ENCODE measurements at places on chromosomes 13 and 19. TPM values are rescaled to one million over a fixed set of nuclear protein-coding genes. Genes with fewer than 3 reads are reported as not detected.

Gene MCF2L
- total RNA-seq = 12.8 TPM

Gene PLVAP
- 11.8 TPM for total RNA-seq

Gene ATCAY
- not detected for total RNA-seq

DNA sequence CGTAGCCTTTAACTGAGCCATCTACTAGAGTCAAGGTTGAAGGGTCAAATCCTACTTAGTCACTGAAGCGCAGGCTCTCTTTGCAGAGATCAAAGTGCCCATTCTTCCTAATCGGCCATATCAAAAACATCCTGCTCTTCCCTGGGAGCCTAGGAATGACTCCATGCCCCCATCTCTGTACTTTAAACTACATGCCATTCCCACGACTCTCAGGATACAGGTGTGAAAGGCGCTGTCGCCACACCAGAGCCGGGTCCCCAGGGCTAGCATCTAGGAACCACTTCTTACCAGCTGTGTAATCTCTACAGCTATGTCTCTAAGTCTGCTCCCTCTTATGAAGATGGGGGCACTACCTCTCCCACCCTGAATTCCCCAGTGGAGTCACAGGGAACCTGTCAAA is 22.3 kb downstream of the IRS2 start:
- H3K4me1 ChIP-seq = peaks cover 5% of the 10 kb centered on the region
- no peak overlapping the region for H3K27ac ChIP-seq
- no peak for DNase-seq

DNA sequence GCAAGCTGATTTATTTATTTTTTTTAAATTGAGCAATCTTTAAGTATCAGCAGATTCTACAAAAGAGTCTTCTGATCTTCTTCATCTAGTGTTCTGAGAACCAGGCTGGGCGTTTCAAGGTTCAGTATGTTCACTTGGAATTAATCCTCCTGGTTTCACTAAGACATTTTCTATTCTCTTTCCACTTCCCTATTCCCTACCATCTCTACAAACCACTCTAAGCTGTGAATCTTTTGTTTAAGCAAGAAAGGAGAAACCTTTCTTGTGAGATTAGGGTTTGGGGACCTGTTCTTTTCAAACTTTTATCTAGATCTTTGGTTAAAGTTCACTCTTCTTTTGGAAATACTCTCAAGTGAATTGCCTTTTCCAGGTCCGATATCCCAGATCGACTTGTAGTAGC is 59.3 kb downstream of the URI1 start:
- no peaks in the 10 kb centered on the region for H3K27me3 ChIP-seq
- no peaks in the 10 kb centered on the region for H3K4me1 ChIP-seq
- no peak overlapping the region for H3K4me3 ChIP-seq
- no peak for DNase-seq

DNA sequence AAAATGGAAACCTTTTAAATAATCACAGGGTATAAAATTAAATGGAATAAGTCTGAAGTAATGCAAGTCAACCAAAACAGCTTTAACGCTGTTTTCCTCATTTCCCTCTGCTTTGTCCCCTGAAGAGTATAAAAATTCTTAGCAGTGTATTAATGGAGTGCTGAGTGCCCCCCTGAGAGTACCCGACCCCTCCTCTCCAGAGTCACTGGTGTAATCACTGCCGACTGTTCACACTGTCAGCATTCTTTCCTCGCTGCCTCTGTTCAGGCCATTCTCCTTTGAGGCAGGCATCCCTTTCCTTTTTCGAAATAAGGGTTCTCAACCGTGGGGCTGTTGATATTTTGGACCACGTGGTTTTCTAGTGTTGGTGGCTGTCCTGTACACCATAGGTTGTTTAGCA is 146.9 kb upstream of the SLC10A2 start:
- H3K36me3 ChIP-seq = no peaks in the 10 kb centered on the region
- H3K4me3 ChIP-seq = no peak overlapping the region
- H3K27ac ChIP-seq = no peak overlapping the region

GRCh38 chr13:64263285-64263684 is 2847.6 kb upstream of the PCDH20 start:
- no peak overlapping the region for H3K4me3 ChIP-seq
- H3K27ac ChIP-seq = no peak overlapping the region
- no peaks in the 10 kb centered on the region for H3K4me1 ChIP-seq
- no peaks in the 10 kb centered on the region for H3K27me3 ChIP-seq
- no peak for DNase-seq
- no peaks in the 10 kb centered on the region for H3K36me3 ChIP-seq

DNA sequence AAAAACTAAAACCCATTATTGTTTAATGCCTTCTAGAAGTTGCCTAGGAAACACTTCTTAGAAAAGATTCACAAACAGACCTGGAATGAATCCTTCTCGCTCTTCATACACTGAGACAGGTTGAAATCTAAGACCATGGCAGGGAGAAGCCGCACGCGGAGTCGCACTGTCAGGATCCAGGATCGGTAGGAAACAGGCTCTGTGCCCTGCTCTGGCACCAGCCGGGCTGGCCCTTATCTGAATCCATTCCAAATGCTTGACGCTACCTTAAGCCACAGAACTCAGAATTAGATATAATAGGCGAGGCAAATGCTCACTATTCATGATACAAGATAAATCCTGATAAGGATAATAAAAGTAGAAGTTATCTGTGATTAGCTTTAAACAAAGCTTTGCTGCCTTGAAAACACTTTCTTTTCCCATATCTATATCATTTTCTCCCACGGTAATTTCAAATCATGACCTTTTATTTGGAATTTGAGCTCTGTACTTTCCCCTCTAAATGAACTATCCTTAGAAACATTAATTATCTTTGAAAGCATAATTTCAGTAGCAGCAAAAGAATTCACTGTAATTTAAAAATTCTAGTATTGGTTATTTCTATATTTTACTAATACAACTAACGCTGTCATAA is 385.6 kb downstream of the IRS2 start:
- H3K27ac ChIP-seq = peak overlapping the region; percentile 63
- no peaks in the 10 kb centered on the region for H3K27me3 ChIP-seq
- H3K4me1 ChIP-seq = peaks cover 9% of the 10 kb centered on the region
- H3K36me3 ChIP-seq = no peaks in the 10 kb centered on the region
- DNase-seq = no peak

DNA sequence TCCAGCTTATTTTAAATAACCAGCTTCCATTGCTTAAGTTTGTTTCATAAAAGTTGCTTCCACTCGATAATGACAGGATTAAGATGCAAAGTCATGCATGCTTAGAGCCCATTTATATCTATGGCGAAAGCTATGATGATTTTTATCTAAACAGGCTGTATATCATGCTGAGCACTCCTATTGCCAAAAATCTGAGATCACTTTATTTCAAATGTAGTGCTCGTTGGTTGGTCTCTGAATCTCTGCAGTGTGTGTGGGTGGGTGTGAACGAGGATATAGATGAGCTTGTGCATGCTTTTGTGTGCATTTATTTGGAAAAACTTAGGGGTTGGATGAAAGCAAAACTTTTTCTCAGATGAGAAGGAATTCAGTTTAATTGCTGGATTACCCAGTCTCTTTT is 27.0 kb upstream of the ARGLU1 start:
- no peaks in the 10 kb centered on the region for H3K36me3 ChIP-seq
- H3K4me1 ChIP-seq = no peaks in the 10 kb centered on the region
- no peak for DNase-seq
- no peak overlapping the region for H3K27ac ChIP-seq
- H3K4me3 ChIP-seq = no peak overlapping the region

- no peaks in the 10 kb centered on the region for H3K36me3 ChIP-seq
- no peak within 1 kb of the TSS for H3K4me3 ChIP-seq
- H3K27me3 ChIP-seq = no peaks in the 10 kb centered on the region
- no peaks in the 10 kb centered on the region for H3K4me1 ChIP-seq
- no peak within 1 kb of the TSS for H3K27ac ChIP-seq
- no peak for DNase-seq
These were observed at the start of gene CBY2 for GRCh38 chr13:45702088-45702487. CBY2 (plus strand) TSS chr13:45702320; CDS start chr13:45702391, 71 bp downstream.

DNA sequence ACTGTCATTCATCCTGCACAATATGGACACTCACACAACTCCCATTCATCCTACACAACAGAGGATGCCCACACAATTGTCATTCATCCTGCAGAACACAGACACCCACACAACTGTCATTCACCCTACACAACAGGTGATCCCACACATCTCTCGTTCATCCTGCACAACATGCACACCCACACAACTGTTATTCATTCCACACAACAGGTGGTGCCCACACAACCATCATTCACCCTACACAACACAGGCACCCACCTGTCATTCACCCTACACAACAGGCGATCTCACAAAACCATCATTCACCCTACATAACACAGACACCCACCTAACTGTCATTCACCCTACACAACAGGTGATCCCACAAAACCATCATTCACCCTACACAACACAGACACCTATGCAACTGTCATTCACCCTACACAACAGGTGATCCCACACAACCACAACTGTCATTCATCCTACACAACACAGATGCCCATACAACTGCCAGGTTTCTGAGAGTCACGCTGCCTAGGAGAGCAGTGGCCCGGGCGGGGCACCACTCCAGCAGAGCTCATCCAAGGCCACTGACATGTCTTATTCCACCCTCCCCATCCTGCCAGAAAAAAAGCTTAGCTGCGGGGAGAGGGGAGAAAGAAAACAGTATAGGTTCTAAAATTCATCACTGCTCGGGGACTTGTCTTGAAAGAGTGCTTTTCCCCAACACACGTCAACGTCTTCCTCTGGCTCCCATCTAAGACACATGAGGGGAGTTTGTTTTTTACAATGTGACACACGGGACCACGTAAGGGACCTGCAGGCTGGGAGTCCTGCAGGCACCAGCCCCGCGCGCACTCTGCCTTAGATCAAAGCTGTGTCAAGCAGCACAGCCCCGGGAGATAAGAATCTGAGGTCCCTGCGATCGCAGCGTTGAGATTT is 44.0 kb downstream of the KLF2 start:
- no peak for DNase-seq
- H3K27ac ChIP-seq = no peak overlapping the region
- H3K27me3 ChIP-seq = no peaks in the 10 kb centered on the region
- H3K4me3 ChIP-seq = no peak overlapping the region

DNA sequence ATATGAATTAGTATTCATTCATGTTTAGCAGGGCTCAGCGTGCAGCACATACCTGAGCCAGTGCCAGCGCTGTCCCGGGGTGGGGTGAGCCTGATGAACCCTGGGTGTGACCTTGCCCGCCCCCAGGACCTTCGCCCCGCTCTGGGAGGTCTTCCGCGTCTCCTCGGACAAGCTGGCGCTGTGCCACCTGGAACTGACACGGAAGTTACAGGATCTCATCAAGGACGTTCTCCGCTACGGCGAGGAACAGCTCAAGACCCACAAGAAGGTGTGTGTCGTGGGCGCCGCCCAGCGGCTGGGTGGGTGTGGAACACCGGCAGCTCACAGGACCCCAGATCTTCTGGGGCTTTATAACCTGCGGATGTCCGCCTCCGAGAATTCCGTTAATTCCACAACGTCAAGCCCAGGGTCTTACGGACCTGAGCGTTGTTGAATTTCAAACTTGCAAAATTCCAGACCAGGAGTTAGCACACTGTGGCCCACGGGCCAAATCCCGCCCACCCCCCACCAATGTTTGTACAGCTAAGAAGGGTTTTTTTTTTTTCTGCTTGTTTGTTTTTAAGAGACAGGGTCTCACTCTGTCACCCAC is 15.4 kb downstream of the FCHO1 start:
- peak; percentile 75 for DNase-seq
- H3K36me3 ChIP-seq = no peaks in the 10 kb centered on the region
- no peaks in the 10 kb centered on the region for H3K27me3 ChIP-seq
- no peak overlapping the region for H3K27ac ChIP-seq
- peaks cover 4% of the 10 kb centered on the region for H3K4me1 ChIP-seq

- H3K27ac ChIP-seq = no peak overlapping the region
- H3K36me3 ChIP-seq = peaks cover 4% of the 10 kb centered on the region
- H3K4me3 ChIP-seq = no peak overlapping the region
- no peaks in the 10 kb centered on the region for H3K27me3 ChIP-seq
These were observed 8.3 kb downstream of the TCF3 start for GRCh38 chr19:1644070-1644469.

GRCh38 chr19:13083627-13084026 is 19.0 kb downstream of the LYL1 start:
- H3K27me3 ChIP-seq = no peaks in the 10 kb centered on the region
- H3K27ac ChIP-seq = no peak overlapping the region
- no peak for DNase-seq
- H3K4me1 ChIP-seq = peaks cover 21% of the 10 kb centered on the region
- H3K36me3 ChIP-seq = no peaks in the 10 kb centered on the region

- H3K4me1 ChIP-seq = peaks cover 26% of the 10 kb centered on the region
- no peaks in the 10 kb centered on the region for H3K36me3 ChIP-seq
- H3K27ac ChIP-seq = peak overlapping the region; percentile 73
- no peaks in the 10 kb centered on the region for H3K27me3 ChIP-seq
These were observed 3.7 kb downstream of the FUZ start for GRCh38 chr19:49809160-49809940.

Gene APC2
- total RNA-seq = 0.05 TPM

Gene PCSK4
- total RNA-seq = 2.6 TPM

Gene SLC7A10
- not detected for total RNA-seq

Gene ODAD3
- 0.08 TPM for total RNA-seq

DNA sequence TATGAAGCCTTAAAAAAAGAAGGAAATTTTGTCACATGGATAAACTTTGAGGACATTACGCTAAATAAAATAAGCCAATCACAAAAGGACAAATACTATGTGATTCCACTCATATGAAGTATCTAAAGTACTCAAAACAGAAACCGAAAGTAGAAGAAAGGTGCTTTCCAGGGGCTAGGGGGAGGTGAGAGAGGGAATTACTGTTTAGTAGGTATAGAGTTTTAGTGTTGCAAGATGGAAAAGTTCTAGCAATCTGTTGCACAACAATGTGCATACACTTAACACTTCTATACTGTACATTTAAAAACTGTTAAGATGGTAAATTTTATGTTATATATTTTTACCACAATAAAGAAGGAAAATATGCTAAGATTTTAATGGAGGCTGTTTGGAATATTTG is 83.0 kb downstream of the POLR1D start:
- H3K4me3 ChIP-seq = no peak overlapping the region
- no peak overlapping the region for H3K27ac ChIP-seq

DNA sequence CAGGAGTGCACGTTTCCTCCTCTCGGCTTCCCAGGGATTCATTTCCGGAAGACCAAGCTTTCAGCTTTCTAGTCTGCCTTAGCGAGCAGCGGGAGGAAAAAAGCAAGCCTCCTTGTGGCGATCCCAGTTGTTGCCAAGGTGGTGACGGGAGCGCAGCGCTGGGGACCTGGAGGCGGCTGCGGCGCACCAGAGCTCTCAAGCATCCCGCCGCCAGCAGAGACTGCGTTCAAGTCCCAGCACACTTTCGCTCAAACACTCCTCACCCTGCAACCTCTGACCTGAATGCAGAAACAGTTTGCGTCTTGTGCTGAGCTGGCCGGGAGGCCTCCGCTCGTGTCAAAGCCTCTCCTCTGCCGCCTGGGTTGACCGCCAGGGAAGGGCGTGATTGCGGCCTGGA is 4.9 kb downstream of the GSX1 start:
- H3K4me1 ChIP-seq = peaks cover 5% of the 10 kb centered on the region
- no peak overlapping the region for H3K27ac ChIP-seq
- no peak for DNase-seq

- no peak overlapping the region for H3K27ac ChIP-seq
- H3K4me1 ChIP-seq = no peaks in the 10 kb centered on the region
- no peaks in the 10 kb centered on the region for H3K27me3 ChIP-seq
- H3K4me3 ChIP-seq = no peak overlapping the region
These were observed 170.8 kb upstream of the SOX1 start for GRCh38 chr13:111895896-111896821.

GRCh38 chr19:29402563-29402962 is 123.2 kb upstream of the VSTM2B start:
- H3K4me1 ChIP-seq = no peaks in the 10 kb centered on the region
- H3K27me3 ChIP-seq = no peaks in the 10 kb centered on the region
- H3K4me3 ChIP-seq = no peak overlapping the region
- no peaks in the 10 kb centered on the region for H3K36me3 ChIP-seq
- no peak overlapping the region for H3K27ac ChIP-seq

Gene MZT1
- 1.9 TPM for total RNA-seq

Gene CBARP
- 0.25 TPM for total RNA-seq

Data from liver (tissue), 10 donors.